ENCODE measurements at places on chromosomes 4 and X.
A peak's percentile ranks its signal among the peaks of the same experiment; 100 is the strongest.

DNA sequence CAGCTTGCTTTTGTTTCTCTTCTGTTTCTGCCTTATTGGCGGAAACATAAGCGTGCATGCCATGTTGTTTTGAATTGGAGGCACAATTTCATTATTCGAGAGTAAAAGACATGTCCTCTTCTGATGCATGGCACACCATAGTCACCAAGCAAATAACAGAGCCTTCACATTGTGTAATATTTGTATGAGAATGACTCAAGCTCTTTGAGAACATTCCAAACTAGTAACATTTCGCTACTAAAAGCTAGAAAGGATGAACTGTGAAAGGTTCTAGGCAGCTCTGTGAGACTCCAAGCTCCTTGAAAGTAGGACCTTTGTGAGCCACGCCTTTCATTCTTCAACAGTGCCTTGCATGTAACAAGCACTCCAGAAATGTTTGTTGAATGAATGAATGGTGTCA, 9.2 kb upstream of the ANXA3 start:
- no peak for DNase-seq

DNA sequence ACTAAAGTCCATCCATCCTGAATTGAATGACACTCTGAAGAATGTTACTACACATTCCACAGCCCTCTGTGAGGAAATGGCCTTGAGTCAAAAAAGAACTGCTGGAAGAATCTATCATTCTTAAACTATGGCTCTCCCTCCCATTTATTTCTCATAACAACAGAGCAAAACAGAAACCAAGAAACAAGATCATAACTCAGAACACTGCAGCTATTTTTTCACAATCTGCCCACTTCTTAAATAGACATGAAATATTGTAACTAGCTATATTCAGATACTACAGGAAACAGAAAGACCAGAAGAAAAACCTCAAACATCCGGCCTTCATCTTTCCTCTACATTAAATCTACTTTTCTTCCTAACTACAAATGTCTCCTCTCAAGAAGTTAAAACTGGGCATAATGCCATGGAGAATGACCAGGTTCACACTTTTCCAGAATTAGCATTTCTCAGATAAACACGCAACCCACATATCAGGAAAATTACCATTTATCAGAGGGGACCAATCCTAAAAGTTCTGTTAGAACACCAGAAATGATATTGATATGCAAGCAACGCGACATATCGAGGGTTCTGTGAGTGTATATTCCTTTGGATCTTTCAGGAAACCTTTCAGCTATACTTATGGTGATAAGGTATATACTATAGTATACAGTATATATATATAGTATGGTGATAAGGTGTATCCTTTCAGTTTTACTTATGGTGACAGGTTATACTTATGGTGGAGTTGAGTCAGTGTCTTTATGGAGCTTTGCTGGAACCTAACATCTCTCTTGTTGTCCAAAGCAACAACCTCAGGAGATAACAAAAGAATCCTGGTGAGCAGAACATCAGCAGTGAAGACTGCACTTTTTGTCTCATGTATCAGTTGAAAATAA, 60.4 kb upstream of the IRF2 start:
- DNase-seq, result no peak

GRCh38 chr4:132504438-132504837, 644.7 kb upstream of the PCDH10 start:
- DNase-seq, result no peak

- peak; percentile 84 for DNase-seq
These were observed 22.7 kb downstream of the PSAPL1 start for GRCh38 chr4:7411896-7412553.
